ENCODE measurements at places on chromosomes 7 and 10.

GRCh38 chr10:93126483-93127052 is 52.9 kb downstream of the CYP26A1 start:
- no peak for DNase-seq

GRCh38 chr10:14601872-14602725 is 172.6 kb downstream of the FAM107B start:
- DNase-seq = no peak

- DNase-seq = no peak
These were observed 504.3 kb downstream of the TFEC start for GRCh38 chr7:115526278-115526677.

GRCh38 chr7:36192053-36192824 is 39.2 kb downstream of the EEPD1 start:
- no peak for DNase-seq

GRCh38 chr7:158582089-158582456 is 5.5 kb downstream of the PTPRN2 start:
- no peak for DNase-seq

DNA sequence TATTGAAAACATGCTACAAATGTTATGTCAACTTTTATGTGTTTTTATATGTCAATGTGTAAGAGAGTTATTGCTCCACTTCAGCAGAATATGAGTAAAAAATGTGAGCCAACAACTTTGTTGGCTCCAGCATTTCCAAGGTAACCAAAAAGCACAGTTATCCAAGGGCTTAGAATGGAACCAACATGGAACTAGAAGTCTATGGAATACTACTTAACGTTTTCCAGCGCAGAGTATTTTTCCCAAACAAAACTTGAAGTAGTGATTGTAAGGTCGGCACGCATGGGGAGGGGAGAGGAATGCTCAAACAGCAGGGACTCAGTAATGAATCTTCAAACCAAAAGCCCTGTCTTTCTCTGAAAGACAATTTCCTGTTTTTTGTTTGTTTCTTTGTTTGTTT is 45.0 kb upstream of the TSPAN13 start:
- DNase-seq = no peak

DNA sequence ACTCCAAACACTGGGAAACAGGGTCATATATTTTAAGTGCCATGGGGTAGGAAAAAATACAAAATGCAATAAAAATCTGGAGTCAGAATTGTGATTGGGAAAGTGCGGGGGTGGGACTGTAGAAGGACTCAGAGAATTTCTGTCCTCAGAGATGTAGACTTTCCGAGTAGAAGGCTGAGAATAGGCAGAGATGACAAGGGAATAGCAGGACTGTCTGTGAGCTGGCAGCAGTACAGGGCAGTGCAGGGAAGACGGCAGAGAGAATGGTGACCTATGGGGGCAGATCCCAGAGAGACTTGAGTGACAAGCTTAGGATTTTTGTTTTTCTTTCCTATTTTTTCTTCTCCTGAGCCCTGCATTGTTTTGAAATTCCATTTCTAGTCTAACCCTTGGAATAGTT is 127.6 kb downstream of the SLC16A9 start:
- no peak for DNase-seq

DNA sequence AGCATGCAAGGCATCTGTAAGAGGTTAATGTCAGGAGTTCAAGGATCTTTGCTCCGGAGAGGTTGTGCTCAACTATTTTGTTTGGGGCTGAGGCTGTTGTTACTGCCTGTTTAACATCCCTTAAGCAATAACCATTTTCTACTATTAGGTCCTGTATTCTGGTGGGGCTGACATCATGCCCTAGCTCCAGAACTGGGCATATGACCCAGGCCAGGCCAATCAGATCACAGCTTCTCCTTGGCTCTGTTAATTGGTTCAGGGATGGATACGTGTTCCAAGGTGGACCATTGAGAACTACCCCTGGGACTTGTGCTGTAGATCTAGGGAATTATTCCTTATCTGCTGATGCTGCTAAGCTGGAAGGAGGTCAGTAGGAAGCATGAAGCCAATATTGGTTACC is 67.0 kb downstream of the SYPL1 start:
- no peak for DNase-seq

DNA sequence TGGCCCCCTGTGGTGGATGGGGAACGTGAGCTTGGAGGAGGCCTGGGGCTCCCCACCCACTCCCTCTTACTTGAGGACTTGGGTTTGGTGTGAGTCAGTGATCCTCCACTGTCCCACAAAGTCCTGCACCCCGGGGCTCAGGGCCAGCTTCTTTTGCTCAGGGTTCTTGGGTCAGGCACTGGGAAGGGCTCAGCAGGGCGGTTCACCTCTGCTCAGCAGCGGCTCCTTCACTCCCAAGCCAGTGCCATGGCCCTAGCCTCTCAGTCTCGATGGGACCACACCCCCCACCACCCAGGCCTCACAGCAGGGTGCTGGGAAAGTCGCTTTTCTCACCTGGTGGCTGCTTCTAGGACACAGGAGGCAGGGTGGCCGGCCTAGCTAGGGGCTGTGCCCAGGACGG is 59.1 kb downstream of the ELFN1 start:
- no peak for DNase-seq

- no peak for DNase-seq
These were observed 93.8 kb downstream of the GAD2 start for GRCh38 chr10:26310361-26310760.

GRCh38 chr10:54319341-54319740 is 481.7 kb downstream of the PCDH15 start:
- DNase-seq = no peak

DNA sequence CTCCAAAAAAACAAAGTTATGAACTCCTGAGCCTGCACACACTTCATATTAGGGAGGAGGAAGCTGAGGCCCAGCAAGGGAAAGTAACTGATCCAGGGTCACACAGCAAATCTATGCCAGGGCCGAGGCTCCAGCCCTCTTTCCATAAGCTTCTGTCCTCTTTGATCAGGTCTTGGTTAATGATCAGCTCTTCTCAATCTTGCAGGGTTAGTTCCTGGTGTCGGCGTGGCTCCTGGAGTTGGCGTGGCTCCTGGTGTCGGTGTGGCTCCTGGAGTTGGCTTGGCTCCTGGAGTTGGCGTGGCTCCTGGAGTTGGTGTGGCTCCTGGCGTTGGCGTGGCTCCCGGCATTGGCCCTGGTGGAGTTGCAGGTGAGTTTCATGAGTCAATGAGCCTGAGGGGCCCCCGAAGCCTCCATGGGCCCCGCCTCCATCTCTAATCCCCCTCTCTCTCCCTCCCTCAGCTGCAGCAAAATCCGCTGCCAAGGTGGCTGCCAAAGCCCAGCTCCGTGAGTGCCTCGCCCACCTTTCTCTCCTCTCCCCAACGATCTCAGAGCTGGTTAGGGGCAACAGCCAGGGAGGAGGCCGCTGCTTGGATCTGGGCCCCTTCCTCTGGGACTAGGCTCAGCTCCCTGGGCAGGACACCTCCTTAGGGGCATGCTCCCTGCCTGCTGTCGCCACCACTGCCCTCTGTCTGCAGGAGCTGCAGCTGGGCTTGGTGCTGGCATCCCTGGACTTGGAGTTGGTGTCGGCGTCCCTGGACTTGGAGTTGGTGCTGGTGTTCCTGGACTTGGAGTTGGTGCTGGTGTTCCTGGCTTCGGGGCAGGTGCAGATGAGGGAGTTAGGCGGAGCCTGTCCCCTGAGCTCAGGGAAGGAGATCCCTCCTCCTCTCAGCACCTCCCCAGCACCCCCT is 23.7 kb upstream of the LIMK1 start:
- DNase-seq = no peak

GRCh38 chr10:99854860-99855259 is 72.4 kb downstream of the ABCC2 start:
- DNase-seq = no peak

GRCh38 chr7:133561396-133561795 is 308.5 kb downstream of the EXOC4 start:
- no peak for DNase-seq

DNA sequence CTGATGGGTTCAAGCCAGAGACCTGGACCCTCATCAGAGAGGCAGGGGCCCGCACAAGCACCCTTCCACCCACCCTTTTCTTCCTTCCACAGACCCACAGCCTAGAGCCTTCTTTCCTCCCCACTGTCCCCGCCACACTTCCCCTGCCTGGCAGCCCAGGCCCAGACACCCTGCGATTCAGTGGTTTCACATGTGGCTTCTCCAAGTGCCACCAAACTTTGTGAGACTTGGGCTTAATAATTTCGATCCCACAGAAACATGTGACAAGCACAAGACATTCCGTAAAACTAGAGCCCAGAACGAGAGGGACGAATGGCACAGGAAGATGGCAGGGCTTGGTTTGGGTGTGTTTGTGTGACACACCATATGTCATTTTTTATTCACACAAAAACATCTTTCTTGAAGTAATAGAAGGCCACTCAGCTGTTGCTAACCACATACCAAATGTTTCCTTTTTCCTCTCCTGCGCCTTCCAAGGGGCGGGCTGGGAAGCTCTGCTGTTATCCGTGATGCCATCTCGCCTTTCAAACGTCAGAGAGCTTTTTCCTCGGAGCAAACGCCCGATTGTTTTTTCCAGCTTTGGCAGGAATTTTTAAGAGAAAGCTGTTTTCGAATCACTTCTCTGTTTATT is 162.9 kb downstream of the GRK5 start:
- DNase-seq = no peak

GRCh38 chr10:65846541-65846940 is 1079.3 kb upstream of the LRRTM3 start:
- DNase-seq = no peak
